Smooth muscle cell of the brain vasculature (primary cell): ENCODE measurements at places on chromosomes 2 and 18.

GRCh38 chr2:70029814-70030409 is 57.4 kb upstream of the PCBP1 start:
- peak; percentile 3 for DNase-seq

DNA sequence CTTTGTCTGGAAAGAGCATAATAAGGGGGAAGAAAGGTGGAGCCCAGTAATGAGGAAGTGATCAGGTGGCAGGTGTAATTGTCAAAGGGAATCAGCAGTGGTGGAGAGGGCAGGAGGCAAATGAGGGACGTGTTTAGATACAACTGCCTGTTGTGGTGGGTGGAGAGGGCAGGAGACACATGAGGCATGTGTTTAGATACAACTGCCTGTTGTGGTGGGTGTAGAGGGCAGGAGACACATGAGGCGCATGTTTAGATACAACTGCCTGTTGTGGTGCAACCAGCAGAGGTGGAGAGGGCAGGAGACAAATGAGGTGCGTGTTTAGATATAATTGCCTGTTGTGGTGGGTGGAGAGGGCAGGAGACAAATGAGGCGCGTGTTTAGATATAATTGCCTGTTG is 173.1 kb downstream of the ANKRD30B start:
- no peak for DNase-seq

DNA sequence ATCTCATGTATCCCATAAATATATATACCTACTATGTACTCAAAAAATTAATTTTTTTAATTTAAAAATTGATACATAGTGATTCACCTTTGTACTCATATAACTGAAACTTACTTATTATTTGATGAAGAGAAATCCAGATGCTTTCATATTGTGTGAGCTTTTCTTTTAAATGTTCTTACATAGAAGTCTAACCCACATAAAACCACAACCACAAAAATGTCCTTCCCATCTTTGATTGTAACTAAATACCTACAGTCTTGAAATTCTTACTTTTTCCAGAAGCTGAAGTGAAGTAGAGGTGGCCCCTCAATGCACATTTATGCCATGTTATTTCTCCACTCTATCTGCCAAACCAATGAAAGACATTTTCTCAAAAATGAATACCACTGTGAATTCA is 117.9 kb upstream of the COL5A2 start:
- peak; percentile 28 for DNase-seq

GRCh38 chr18:79924814-79925731 is 26.4 kb downstream of the SLC66A2 start:
- no peak for DNase-seq

GRCh38 chr2:205914213-205915129 is 171.5 kb downstream of the INO80D start:
- DNase-seq, result no peak

GRCh38 chr2:80968450-80968849 is 663.9 kb upstream of the LRRTM1 start:
- DNase-seq, result no peak

- DNase-seq, result no peak
Observed at GRCh38 chr2:239253701-239254436, 147.0 kb downstream of the HDAC4 start.

- peak; percentile 36 for DNase-seq
Observed at GRCh38 chr2:160870729-160871465, 289.3 kb upstream of the TANK start.

GRCh38 chr2:189802396-189802912 is 18.2 kb downstream of the PMS1 start:
- DNase-seq, result no peak

DNA sequence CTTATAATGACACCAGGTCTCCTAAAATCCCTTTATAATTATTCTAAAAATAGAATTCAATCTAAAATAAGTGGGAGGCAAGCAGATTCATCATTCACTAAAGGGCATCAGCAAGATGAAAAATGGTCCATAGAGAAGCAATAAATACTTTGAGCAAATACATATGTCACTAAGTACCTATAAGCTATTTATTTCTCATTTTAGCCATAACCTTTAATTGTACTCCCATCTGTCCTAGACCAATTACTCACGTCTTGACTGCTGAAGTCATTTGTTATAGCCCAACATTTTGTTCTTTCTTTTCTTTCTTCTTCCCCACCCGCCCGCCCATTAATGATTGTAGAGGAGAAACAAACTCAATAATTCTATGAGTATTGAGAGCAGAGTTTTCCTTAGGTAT is 105.7 kb downstream of the MAP2 start:
- no peak for DNase-seq

- no peak for DNase-seq
Observed at GRCh38 chr2:96558061-96558460, 21.5 kb downstream of the ARID5A start.

DNA sequence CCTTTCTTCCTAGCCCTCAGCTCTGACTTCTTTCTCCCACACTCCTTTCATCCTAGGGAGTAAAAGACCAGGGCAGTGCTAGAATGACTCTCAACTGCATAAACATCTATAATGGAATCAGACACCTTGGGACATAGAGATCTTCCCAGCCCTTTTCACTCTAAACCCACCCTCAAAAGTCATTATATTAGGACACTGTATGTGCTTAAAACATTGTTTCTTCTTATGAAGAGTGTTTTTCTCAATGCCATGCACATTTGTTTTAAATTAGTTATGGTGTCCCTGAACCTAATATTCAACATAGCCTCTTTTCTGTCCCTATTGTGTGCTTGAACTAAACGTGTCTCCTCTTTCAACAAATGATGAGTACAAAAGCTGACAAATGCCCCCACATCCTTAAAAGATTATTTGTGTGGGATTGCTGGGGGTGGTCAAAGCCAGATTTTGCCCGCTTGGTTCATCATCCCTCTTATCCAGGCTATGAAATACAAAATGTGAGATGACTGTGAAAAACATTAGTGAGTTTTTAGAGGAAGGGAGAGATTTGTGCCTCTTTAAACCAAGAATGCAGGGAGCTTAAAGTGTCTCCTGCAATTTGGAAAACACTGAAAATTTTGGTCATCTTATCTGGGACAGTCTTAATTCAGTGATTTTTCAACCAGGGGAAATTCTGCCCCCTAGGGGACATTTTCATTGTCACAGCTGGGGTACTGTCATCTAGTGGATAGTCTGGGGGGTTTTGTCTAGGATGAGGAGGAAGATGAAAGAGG is 29.0 kb downstream of the SERPINB5 start:
- no peak for DNase-seq

DNA sequence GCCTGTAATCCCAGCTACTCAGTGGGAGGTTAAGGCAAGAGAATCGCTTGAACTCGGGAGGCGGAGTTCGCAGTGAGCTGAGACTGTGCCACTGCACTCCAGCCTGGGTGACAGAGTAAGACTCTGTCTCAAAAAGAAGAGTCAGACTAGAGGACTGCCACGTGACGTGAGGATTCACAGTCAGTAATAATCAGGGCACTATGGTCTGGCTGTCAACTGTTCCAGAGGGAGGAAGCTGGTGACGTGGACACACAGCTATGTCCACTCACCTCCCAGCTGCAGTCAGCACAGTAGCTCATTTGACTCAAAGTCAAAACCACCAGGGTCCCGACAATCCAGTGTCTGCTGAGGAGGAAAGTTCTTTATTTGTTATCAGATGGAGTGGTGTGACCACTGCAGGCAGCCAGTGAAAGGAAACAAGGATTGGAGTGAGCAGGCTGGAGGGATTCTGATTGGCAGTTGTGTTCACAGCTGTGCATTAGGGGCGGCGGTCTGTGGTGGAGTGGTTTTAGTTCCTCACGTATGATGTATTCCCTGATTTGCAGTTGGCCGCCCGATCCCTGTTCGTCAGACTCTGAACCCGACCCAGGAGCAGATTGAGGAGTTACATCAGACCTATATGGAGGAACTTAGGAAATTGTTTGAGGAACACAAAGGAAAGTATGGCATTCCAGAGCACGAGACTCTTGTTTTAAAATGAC is 37.9 kb downstream of the MOGAT1 start:
- peak; percentile 90 for DNase-seq

GRCh38 chr2:5467178-5467905 is 224.8 kb upstream of the SOX11 start:
- DNase-seq, result no peak

- DNase-seq, result no peak
Observed at GRCh38 chr18:44502221-44502620, 178.5 kb upstream of the SETBP1 start.

DNA sequence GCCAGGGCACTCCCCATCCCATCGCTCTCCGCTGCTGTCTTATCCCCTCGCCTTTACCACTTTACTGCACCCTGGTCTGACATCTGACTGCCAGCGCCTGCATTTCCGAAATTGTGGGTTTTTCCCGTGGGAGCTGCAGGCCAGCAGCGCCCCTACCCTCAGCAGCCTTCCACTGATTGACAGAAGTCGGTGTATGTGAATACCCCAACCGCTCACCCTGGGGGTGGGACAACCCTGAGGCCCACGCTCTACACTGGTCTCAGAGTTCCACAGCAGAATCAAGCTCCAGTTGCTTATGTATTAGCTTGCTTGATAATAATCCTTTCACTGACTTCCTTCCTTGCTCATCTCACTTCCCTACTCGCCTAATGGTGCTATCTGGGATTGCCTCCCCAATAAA is 62.0 kb downstream of the POLE4 start:
- no peak for DNase-seq

DNA sequence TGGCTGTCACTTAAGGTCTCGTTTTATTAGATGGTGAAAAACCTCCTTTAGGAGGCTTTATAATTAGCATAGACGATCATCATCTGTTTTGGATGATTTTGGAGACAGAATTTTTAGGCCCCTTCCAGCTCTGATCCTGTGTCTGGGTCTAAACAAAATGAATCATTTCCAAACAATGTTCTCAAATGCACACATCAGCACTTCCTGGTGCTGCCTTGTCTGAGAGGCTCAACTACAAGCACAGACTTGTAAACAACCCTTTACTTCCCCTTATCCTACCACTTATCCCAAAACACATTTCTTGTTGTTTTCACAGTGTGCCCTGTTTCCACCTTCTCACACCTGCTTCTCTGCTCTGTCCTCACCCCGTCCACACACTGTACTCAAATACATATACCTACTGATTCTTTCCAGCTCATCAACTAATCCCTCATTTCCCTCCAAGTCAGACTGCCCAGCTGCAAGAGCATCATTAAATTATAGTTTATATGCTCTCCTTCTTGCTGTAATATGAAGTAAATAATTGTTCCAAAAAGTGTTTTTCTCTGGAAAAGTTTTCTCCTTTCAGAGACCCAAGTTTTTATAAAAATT is 71.2 kb upstream of the COL3A1 start:
- no peak for DNase-seq

GRCh38 chr2:8312861-8313830 is 368.7 kb upstream of the ID2 start:
- DNase-seq, result no peak

GRCh38 chr2:236940497-236940896 is 145.2 kb upstream of the COPS8 start:
- DNase-seq, result no peak

GRCh38 chr2:219286436-219287115 is 7.4 kb downstream of the DNAJB2 start:
- no peak for DNase-seq

DNA sequence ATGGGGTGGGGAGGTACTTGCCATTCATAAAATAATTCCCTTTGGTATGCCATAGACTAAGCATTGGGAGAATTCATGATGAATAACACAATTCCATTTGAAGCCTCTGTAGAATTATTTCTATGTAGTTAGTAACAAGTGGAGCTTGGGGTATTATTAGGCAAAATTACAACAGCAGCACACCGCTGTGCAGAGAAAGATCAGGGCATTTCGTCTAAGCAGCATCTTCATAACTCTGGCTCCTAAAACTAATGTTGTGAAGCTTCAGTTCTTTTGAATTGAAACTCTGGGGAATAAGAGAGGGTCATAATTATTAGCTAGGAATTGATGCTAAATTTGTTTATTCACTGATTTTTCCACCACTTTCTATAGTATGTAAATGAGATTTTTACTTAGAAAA is 630.7 kb downstream of the DCC start:
- no peak for DNase-seq

- no peak for DNase-seq
Observed at GRCh38 chr2:226802573-226802972, 3.0 kb upstream of the IRS1 start.

DNA sequence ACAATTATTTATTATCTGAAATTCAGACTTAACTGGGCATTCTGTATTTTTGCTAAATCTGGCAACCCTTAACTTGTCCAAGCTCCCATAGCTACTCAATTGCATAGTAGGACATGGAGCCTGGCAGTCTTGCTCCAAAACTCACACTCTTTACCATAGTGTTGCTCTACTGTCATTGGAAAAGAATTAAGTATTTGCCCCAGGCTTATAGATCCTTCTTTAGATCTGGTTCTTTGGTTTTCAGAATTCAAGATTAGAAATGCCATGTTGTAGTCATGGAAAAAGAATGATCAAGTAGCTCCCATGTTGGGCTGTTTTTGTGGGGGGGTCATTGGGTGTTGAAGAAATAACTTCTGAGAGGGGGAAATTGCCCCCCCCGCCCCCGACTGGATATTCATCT is 240.9 kb downstream of the WDPCP start:
- no peak for DNase-seq

DNA sequence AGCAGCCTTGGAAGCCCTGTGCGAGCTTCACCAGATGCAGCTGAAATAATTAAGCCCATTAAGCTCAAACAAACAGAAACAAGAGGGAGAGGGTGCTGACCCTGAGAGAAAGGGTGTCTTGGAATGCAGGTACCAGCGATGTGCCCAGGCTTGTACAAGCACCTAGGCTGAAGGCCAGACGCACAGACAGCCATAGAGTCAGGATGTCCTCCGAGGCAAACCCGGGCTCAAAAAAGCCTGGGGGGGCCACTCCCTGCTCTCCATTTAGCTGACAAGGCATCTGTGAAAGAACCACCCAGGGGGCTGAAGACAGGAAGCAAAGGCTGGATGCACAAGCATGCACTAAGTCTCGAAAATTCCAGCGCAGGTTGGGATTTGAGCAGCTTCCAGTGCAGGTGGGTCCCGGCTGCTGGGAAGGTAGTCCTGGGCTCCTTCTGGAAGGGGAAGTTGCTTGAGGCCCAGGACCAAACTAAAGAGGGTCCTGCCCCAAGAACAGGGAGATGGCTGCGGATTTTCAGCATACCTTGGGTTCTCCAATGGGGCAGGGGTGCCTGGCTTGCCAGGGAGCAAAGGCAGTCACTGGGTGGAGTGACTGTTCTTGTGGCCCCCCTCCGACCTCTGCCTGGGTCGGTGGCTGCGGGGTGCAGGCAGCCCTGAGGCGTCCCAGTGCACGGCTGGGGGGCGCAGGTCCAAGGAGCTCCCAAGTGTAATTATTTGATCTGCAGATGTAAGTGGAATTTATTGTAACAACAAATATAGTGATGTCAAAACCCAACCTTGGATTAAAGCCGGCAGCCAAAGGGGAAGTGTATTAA is 5.9 kb downstream of the GBX2 start:
- DNase-seq, result no peak

- no peak for DNase-seq
Observed at GRCh38 chr18:24497031-24497754, 36.8 kb downstream of the HRH4 start.

GRCh38 chr2:85674417-85674816 is 6.4 kb upstream of the SFTPB start:
- no peak for DNase-seq

DNA sequence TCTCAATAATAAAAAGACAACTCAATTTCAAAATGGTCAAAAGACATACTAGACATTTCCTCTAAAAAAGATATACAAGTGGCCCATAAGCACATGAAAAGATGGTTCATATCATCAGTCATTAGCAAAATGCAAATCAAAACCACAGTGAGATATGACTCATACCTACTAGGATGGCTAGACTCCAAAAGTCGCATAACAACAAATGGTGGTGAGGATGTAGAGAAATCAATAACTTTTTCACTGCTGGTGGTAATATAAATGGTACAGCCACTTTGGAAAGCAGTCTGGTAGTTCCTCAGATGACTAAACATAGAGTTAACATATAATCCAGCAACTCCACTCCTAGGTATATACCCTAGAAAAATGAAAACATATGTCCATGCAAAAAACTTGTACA is 242.3 kb upstream of the NOL4 start:
- DNase-seq, result no peak
